WTC11 (cell line): ENCODE measurements at places on chromosomes 4 and X.
A peak's percentile ranks its signal among the peaks of the same experiment; 100 is the strongest.

DNA sequence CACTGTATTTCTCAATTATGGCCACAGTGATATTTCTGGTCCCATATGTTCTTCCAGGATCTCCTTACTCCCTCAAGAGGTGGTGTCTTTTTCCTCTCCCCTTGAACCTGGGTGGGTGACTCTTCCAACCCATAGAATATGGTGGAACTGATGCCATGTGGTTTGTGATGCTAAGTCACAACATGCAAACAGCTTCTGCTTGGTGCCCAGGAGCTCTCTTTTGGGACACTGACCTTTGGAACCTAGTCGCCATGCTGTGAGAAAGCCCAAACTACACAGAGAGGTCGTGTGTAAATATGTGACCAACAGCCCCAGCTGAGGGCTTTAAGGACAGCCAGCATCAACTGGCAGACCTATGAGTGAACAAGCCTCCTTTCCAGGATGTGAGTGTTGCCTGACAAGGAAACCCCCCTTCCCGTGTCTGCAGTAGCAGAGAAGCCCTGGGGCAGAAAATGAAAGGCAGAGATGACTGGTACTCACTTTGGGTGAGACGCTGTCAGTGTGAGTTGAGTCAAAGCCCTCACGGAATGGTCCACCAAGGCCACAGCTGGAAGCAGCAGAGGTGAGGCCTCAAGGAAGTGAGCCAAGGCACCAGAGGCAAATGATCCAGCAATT is 223.4 kb downstream of the BCOR start:
- no peaks in the 10 kb centered on the region for H3K36me3 ChIP-seq
- no peak for DNase-seq
- no peak overlapping the region for H3K4me3 ChIP-seq
- no peaks in the 10 kb centered on the region; the same call in 1 of the 2 replicates for H3K27me3 ChIP-seq
- peaks cover 18% of the 10 kb centered on the region for H3K4me1 ChIP-seq

DNA sequence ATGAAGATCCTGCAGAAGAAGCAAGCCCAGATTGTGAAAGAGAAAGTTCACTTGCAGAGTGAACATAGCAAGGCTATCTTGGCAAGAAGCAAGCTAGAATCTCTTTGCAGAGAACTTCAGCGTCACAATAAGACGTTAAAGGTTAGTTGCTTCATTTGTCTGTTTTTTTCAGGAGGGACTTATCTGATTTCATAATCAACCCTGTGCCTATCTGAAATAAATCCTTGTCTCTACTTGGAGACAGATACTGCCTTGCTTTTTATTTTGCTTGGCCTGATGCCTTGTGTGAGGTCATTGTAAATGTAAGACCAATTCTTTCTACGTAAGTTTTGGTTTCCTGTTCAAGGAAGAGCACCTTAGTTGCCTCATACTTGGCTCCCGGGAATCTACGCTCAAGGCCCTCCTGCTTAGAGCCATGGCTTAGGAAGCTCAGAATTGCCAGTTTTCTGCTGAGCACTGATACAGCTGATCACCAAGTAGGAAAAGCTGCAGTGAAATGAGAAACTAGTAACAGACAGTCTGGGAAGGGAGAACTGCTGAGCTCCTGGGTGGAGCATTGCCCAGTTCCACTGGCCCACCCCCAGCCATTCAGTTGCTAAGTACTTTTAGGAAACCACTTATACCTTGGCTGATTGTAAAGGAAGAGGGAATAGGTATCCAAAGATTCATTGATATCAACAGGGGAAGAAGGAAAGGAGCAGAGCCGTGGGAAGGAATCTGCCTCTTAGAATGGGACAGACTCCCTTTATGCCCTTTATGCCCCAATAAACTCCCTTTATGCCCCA is 41.8 kb downstream of the RBBP7 start:
- no peak overlapping the region for H3K4me3 ChIP-seq
- peaks cover 23% of the 10 kb centered on the region for H3K4me1 ChIP-seq
- peak overlapping the region; percentile 76 for H3K27ac ChIP-seq
- H3K27me3 ChIP-seq, result no peaks in the 10 kb centered on the region
- no peak for DNase-seq

DNA sequence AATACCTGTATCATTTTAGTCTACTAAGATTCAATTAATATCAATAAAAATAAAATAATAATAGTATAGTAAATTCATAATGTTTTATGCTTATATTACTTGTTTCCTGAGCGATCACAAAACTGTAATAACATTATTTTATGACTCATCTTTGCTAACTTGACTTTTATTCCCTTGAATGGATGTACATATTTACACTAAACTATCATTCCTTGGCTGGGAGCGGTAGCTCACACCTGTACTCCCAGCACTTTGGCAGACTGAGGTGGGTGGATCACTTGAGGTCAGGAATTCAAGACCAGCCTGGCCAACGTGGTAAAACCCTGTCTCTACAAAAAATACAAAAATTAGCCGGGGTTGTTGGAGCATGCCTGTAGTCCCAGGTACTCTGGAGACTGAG is 104.0 kb upstream of the SLC34A2 start:
- DNase-seq, result no peak
- H3K27me3 ChIP-seq, result no peaks in the 10 kb centered on the region
- H3K27ac ChIP-seq, result peak overlapping the region; percentile 36; the same call in 1 of the 2 replicates
- H3K4me1 ChIP-seq, result peaks cover 6% of the 10 kb centered on the region
- H3K36me3 ChIP-seq, result no peaks in the 10 kb centered on the region

DNA sequence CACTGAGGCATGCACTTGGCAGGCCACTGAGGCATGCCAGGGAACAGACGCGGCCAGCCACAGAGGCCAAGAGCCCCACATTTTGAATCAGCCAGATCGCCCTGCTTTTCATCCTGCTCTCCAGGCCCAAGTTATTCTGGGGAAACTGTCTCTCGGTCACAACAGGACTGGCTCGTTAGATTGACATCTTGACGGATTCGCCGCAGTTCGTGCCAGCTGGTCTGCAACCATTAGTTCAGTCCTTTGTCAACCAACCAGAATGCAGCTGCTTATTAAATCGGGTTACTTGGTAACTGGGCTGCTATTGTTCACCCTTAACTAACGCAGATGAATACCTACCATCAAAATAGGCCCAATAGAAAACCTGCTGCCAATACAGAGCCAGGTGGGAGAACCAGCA is 16.7 kb downstream of the CLDN34 start:
- no peaks in the 10 kb centered on the region for H3K36me3 ChIP-seq
- DNase-seq, result no peak
- H3K4me3 ChIP-seq, result no peak overlapping the region
- H3K27ac ChIP-seq, result no peak overlapping the region
- peaks cover 22% of the 10 kb centered on the region for H3K4me1 ChIP-seq

DNA sequence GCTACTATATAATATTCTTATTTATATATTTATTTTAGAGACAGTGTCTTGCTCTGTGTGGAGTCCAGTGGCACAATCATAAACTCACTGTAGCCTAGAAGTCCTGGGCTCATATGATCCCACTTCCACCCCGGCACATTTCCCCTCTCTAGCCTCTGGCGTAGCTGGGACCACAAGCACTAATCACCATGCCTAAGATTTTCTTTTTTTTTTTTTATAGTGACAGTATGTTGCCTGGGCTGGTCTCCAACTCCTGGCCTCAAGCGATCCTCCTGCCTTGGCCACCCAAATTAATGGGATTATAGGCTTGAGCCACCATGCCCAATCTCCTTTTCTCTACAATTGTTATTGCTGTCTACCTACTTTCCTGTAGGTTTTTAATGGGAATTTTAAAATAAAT is 74.1 kb upstream of the BMP3 start:
- H3K4me3 ChIP-seq, result no peak overlapping the region
- no peaks in the 10 kb centered on the region for H3K27me3 ChIP-seq
- H3K4me1 ChIP-seq, result no peaks in the 10 kb centered on the region
- H3K27ac ChIP-seq, result no peak overlapping the region
- no peak for DNase-seq
- no peaks in the 10 kb centered on the region for H3K36me3 ChIP-seq

DNA sequence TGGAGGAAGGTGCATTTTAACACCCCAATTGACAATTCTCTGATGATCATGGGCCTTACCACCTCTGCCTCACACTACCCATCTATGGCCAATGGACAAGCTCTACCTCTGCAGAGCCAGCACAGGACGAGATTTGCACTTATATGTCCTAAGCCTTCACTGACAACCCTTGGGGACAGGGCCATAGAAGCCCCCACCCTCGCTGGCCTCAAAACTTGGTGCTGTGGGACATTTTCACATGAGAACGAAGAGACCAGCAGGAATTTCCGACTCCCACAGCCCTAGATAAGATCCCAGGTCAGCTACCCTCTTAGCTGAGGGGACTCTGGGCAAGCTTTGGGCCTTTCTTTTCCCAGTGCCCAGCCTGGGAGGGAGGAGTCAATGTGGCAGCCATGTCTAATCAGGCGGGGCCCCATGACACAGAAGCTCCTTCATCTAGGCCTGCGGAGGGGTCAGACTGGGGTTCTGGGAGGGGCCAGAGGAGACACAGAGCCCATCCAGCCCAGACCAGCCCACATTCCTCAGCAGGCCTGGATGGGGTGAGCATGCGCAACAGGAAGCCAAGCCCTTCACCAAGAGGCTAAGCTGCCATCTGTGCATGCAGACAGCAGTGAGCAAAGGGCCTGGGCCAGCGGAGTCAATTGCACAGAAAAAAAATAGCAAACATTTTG is 12.1 kb downstream of the PJA1 start:
- DNase-seq, result peak; percentile 74
- peak overlapping the region; percentile 65 for H3K27ac ChIP-seq
- H3K36me3 ChIP-seq, result no peaks in the 10 kb centered on the region
- peaks cover 60% of the 10 kb centered on the region for H3K4me1 ChIP-seq

DNA sequence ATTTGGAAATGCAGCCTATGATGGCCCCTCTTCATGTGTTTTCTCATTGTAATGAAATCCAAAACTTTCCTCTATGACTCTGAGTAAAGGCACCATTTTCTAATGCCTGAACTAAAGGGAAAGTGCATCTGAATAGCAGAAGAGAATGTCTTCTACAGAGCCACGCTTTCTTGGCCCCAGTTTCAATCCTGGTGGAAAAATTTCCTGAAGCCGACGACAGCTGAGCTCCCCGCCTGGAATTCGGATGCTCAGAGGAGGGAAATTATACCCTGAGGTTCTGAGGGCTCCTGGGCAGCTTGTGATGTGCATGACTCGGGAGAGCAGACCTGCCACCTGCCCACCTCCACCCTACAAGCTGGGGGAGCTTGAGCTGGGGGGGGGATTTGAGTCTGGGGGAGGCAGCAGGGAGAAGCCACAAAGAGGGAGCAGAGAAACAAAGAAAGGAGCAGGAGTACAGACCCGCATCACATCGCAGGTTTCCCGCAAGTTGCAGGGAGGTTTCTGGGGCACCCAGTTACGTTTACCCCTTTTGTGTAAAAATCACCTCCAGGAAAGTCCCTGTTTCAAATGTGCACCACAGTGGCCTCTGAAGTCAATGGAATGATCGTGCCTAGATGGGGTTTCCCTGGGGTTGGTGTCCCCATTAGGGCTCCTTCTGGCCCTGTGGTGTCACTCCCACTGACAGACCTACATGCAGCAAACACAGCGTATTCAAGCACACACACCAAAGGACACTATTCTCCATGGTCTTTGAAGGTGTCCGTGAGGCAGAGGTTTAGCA is 145.6 kb upstream of the RBPJ start:
- H3K4me3 ChIP-seq, result no peak overlapping the region
- H3K4me1 ChIP-seq, result peaks cover 18% of the 10 kb centered on the region
- H3K27me3 ChIP-seq, result no peaks in the 10 kb centered on the region
- no peak for DNase-seq

GRCh38 chrX:30657196-30658161 is 4.3 kb downstream of the GK start:
- no peaks in the 10 kb centered on the region for H3K36me3 ChIP-seq
- no peak overlapping the region for H3K27ac ChIP-seq
- H3K27me3 ChIP-seq, result no peaks in the 10 kb centered on the region
- no peak overlapping the region for H3K4me3 ChIP-seq
- H3K4me1 ChIP-seq, result peaks cover 2% of the 10 kb centered on the region

DNA sequence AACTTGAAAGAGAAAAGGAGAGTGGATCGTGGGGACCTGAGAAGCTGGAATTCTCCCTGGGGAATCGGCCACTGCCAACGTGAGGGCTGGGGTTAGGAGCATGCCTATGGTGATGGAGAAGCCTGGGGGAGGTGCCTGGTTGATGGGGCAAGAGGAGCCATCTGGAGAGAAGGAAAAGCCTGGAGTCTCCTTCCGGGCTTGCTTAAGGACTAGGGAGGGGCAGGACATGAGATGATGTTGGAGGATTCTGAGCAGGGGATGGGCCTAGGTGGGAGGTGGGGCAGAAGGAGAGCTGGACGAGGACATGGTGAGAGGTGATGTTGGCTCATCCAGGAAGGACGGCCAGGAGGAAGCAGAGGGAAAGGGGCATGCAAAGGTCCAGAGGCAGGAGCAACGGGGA is 35.0 kb upstream of the GYG2 start:
- H3K4me3 ChIP-seq, result no peak overlapping the region
- no peaks in the 10 kb centered on the region for H3K36me3 ChIP-seq
- H3K4me1 ChIP-seq, result peaks cover 32% of the 10 kb centered on the region

DNA sequence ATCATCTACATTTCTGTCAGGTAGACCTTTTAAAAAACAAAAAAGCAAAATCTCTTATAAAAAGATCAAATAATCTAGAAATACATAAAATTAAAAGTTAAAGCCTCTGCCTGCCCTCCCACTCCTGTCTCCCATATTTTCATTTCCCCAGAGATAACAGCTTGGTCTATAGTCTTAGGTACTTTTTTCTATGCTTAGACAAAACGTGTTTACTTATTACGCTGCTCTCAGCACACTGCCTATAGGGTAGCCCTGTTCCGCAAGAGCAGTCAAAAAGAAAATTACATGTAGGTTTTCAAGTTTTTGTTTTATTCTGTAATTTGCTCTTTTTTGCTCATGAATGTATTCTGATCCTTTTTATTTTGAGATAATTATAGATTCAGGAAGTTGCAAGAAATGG is 73.3 kb downstream of the TAF1 start:
- H3K27ac ChIP-seq, result no peak overlapping the region
- peaks cover 21% of the 10 kb centered on the region for H3K36me3 ChIP-seq
- DNase-seq, result no peak
- no peaks in the 10 kb centered on the region for H3K27me3 ChIP-seq

- no peak overlapping the region for H3K4me3 ChIP-seq
- no peaks in the 10 kb centered on the region for H3K36me3 ChIP-seq
- DNase-seq, result no peak
- no peaks in the 10 kb centered on the region for H3K4me1 ChIP-seq
- no peak overlapping the region for H3K27ac ChIP-seq
Measured at GRCh38 chr4:156538210-156538609, 433.4 kb downstream of the PDGFC start.

DNA sequence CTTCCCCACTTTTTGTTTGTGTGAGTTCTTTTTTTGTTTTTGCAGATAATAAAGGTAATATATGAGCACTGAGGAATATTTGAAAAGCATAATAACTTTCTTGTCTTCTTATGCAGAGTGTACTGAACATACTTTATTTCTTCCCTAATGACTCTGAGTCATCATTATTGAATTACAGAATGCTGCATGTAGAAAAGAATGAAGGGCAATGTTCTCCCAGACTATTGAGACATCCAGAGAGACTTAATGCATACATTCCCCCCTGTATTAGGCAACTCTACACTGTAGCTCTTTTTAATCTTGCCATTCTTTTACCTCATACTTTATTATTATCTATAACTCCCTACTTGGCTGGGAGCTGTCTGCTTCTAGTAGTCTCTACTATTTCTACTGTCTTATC is 240.5 kb upstream of the ANKRD50 start:
- no peak overlapping the region for H3K4me3 ChIP-seq
- no peaks in the 10 kb centered on the region for H3K27me3 ChIP-seq
- H3K36me3 ChIP-seq, result peaks cover 9% of the 10 kb centered on the region
- H3K4me1 ChIP-seq, result peaks cover 12% of the 10 kb centered on the region
- no peak for DNase-seq
